Spinal cord (tissue), 10 donors: ENCODE measurements at places on chromosomes 11 and 22.
A peak's percentile ranks its signal among the peaks of the same experiment; 100 is the strongest.

- DNase-seq = no peak
- no peaks in the 10 kb centered on the region for H3K27me3 ChIP-seq
- H3K27ac ChIP-seq = no peak overlapping the region
- H3K4me3 ChIP-seq = no peak overlapping the region
- H3K4me1 ChIP-seq = peaks cover 14% of the 10 kb centered on the region
Observed at GRCh38 chr22:43446037-43446803, 34.4 kb downstream of the MPPED1 start.

GRCh38 chr22:17836992-17837742, 62.9 kb upstream of the BID start:
- peaks cover 82% of the 10 kb centered on the region for H3K36me3 ChIP-seq
- no peaks in the 10 kb centered on the region for H3K27me3 ChIP-seq
- H3K27ac ChIP-seq = peak overlapping the region; percentile 44

DNA sequence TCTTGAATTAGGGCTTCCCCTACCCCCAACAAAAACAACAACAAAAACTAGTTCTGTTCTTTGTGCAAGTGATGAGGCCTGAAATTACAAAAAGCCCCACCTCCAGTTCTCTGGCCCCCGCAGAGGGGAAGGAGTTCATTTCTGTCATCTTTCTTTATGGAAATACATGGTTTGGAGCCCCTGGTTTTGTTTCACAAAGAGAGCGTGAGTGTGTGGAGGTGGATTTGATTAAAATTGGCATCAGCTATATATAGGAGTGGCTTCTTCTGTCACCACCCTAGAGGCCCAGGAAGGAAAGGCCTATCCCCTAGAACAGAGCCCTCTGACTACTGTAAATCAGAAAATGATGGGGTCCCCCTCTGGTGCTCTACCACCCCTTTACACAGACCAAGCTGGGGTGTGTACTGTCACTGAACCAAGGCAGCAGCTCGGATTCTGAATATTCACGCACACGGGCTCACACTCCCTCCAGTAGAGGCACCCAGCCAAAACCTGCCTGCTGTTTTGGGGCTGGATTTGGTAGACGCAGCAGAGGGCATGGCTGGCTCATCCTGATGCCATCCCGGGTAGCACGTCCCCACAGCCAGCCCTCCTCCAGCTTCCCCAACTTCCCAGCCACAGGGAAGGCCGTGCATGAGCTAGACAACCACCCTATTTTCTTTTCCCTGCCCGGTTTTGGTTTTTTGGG, 19.4 kb downstream of the RCOR2 start:
- no peaks in the 10 kb centered on the region for H3K27me3 ChIP-seq
- peak; percentile 81 for DNase-seq
- peaks cover 65% of the 10 kb centered on the region for H3K36me3 ChIP-seq
- no peak overlapping the region for H3K4me3 ChIP-seq
- H3K27ac ChIP-seq = no peak overlapping the region

GRCh38 chr22:41910050-41911000, 4.5 kb downstream of the SHISA8 start:
- H3K4me3 ChIP-seq = no peak overlapping the region
- no peak overlapping the region for H3K27ac ChIP-seq
- peaks cover 52% of the 10 kb centered on the region for H3K27me3 ChIP-seq
- DNase-seq = no peak

GRCh38 chr11:14908214-14908880, 16.3 kb upstream of the CYP2R1 start:
- H3K4me1 ChIP-seq = peaks cover 25% of the 10 kb centered on the region
- no peaks in the 10 kb centered on the region for H3K36me3 ChIP-seq
- H3K27me3 ChIP-seq = peaks cover 13% of the 10 kb centered on the region
- H3K4me3 ChIP-seq = no peak overlapping the region

DNA sequence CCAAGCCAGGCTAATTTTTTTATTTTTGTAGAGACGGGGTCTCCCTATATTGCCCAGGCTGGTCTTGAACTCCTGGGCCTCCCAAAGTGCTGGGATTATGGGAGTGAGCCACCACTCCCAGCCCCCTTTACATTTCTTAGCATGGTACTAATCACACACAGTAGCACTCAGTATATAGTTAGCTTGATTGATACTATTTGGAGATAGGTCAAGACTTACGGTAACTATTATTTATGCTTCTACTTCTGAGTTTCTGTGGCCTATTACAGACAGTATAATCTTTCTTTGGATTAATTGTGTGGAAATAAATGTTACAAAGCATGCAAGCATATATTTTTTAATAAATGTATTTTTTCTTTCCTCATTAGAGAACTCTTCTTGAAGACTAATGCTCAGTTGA, 192.2 kb downstream of the UVRAG start:
- no peaks in the 10 kb centered on the region for H3K4me1 ChIP-seq
- H3K27me3 ChIP-seq = no peaks in the 10 kb centered on the region
- H3K4me3 ChIP-seq = no peak overlapping the region
- peaks cover 6% of the 10 kb centered on the region for H3K36me3 ChIP-seq

DNA sequence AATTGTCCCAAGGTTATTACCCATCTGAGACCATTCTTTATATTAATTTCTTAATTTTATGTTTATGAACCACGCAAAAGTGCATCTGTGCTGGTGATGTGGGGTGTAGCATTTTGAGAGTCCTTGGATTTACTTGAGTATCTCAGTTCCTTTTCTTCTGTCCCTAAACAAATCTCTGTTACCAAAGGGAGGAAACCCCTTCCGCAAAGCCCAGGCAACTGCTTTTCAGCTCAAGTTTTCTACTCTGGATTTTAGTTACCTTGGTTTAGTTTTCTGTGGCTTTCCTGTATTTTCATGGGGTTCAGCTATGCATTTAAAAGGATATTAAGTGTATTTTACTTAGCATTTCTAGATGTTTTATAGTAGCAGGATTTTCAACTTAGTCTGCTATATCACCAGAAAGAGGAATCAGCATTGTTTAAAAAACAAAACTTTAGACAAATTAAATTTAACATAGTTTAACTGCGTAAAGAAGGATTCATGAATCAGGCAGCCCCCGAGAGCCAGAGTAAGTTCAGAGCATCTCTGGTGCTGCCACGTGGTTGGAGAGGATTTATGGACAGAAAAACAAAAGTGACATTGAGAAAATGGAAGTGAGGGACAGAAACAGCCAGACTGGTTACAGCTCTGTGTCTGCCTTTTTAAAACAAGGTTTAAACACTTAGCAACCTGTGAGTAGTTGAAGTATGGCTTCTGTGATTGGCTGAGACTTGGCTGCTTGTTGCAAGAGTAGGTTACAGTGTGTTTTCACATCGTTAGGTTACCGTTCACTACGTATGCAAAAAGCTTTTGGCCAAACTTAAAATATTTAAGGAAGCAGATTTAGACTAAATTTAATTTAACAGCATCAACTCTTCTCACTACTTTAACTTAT, 9.6 kb downstream of the ADM start:
- peaks cover 8% of the 10 kb centered on the region for H3K4me1 ChIP-seq
- DNase-seq = peak; percentile 44
- H3K36me3 ChIP-seq = no peaks in the 10 kb centered on the region
- no peak overlapping the region for H3K27ac ChIP-seq
- no peak overlapping the region for H3K4me3 ChIP-seq

DNA sequence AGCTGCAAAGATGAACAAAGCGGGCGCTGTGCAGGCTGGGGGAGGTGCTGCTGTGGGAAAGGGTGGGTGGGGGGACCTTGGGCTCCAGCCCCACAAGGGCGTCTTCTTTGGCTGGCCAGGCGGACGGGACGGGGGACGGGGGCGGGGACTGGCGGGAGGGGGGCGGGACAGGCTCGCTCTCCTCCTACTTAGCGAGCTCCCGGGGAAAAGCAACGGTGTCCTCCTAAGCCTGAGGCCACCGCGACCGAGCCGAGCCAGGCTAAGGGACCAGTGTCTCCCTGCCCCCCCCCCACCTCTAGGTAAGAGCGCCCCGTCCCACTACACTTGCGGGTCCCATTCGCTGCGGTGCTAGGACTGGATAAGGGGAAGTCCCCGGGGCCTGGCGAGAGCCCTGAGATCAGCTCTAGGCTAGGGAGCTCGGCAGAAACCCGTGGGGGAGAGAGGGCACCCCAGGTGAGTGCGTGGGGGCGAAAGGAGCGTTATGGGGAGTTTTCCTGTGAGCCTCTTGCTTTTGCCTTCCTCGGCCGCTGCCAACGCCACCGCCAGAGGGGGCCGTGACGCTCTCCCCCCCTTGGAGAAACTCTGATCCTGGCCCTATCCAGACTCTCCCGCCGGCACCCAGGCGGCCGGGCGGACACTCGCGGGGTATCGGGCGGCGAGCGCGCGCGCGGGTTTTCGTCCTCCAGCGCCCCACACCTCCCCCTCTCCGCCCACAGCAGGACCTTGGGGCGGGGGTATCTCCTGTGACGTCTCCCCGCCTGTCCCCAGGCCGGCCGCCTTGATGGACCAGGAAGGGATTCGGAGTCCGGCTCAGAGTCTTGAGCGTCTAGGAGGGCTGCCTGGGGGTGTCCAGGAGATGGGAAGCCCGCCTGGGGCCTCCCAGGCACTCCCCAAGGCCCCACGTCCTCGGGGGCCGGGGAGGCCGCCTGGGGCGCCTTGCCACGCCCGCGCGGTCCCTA, at the start of gene PHLDB1:
PHLDB1 (plus strand) TSS at position 215 of the 959 bp plus-strand sequence. CDS start 6,222 bp downstream, outside the sequence.
- H3K4me1 ChIP-seq = peaks cover 69% of the 10 kb centered on the region
- peaks cover 9% of the 10 kb centered on the region for H3K27me3 ChIP-seq
- H3K4me3 ChIP-seq = peak within 1 kb of the TSS; percentile 83
- DNase-seq = peak; percentile 78

DNA sequence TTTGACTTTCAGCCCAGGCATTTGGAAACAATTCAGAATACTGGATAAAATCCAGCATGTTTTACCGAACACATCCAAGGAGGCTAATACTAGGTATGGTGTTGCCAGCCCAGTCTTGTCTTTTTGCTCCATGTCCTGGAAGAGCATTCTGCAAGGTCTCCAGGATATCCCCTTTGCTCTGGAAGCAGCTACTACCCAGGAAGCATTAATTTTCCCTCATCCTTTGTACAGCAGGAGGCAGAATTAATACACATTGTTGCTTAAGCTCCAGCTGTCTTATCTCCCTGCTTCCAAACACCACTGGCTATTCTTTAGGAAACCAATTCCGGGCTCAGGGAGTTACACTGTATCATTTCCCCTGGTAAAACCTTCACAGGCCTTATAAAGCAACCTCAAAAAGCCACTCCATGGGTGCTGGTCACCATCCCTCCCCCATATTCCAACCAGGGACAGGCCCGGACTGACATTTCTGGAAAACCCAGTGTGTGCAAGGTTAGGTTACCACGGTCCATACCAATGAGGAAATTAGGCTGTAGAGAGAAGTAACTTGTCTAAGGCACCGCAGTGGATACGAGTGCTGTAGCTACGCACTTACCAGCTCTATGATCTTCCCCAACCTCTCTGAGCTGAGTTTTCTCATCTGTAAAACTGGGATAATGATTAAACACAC, 1.5 kb upstream of the UBASH3B start:
- H3K27me3 ChIP-seq = peaks cover 2% of the 10 kb centered on the region
- H3K4me3 ChIP-seq = no peak overlapping the region
- peaks cover 24% of the 10 kb centered on the region for H3K4me1 ChIP-seq

- H3K4me1 ChIP-seq = peaks cover 33% of the 10 kb centered on the region
- no peak overlapping the region for H3K27ac ChIP-seq
- no peak for DNase-seq
Observed at GRCh38 chr11:70462818-70463477, 64.6 kb downstream of the CTTN start.

- DNase-seq = no peak
- peaks cover 47% of the 10 kb centered on the region for H3K4me1 ChIP-seq
- no peaks in the 10 kb centered on the region for H3K27me3 ChIP-seq
- no peak overlapping the region for H3K4me3 ChIP-seq
- no peaks in the 10 kb centered on the region for H3K36me3 ChIP-seq
Observed at GRCh38 chr11:66919923-66920322, 38.3 kb downstream of the PC start.

GRCh38 chr22:46681010-46681409, 57.0 kb downstream of the CERK start:
- H3K27ac ChIP-seq = no peak overlapping the region
- peaks cover 76% of the 10 kb centered on the region for H3K36me3 ChIP-seq
- no peaks in the 10 kb centered on the region for H3K27me3 ChIP-seq
- no peak for DNase-seq

DNA sequence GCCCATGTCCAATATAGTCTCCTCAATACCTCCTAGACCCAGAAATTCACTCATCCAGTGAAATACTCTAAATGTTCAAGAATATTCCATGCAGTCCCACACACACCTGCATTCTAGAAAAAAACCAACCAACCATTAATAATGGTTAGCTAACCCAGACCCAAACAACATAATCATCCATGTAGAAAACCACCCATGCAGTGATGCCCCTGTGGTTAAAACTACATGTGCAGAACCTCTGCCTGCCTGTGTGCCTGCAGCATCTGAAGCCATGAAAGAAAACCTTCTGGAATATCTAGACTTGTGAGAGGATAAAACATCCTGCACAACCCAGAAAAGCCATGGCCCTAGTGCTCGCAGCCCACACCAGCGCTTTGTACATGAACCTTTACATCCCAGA, 47.8 kb downstream of the SLC22A12 start:
- no peak for DNase-seq
- H3K36me3 ChIP-seq = peaks cover 50% of the 10 kb centered on the region
- H3K4me3 ChIP-seq = no peak overlapping the region
- H3K27ac ChIP-seq = peak overlapping the region; percentile 59
- peaks cover 78% of the 10 kb centered on the region for H3K4me1 ChIP-seq

- H3K4me3 ChIP-seq = no peak overlapping the region
- no peak for DNase-seq
- no peak overlapping the region for H3K27ac ChIP-seq
- no peaks in the 10 kb centered on the region for H3K36me3 ChIP-seq
Observed at GRCh38 chr11:130278151-130278550, 36.6 kb downstream of the ZBTB44 start.

DNA sequence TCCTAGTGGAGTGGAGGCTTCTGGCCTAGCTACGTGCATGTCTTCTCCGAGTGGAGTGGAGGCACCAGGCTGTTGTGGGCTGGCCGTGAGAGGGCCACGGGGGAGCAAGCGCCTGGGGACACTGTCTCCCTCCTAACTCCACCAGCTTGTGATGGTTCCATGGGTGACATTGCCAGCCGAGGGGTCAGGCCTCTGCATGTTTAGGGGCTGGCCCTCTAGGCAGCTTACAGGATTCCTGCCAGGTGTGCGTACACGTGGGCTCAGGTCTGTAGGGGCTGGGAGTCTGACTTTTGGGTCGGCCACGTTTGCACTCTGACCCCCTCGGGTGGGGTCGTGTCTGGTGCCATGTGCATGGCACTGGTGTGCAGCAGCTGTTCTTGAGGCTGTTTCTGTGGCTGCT, 31.6 kb downstream of the TBC1D22A start:
- no peak for DNase-seq
- H3K4me3 ChIP-seq = no peak overlapping the region
- H3K4me1 ChIP-seq = peaks cover 34% of the 10 kb centered on the region
- H3K27ac ChIP-seq = no peak overlapping the region
- no peaks in the 10 kb centered on the region for H3K27me3 ChIP-seq
- peaks cover 58% of the 10 kb centered on the region for H3K36me3 ChIP-seq
